ENCODE measurements at places on chromosomes 13 and 19.

- no peaks in the 10 kb centered on the region for H3K27me3 ChIP-seq
- no peaks in the 10 kb centered on the region for H3K4me1 ChIP-seq
- DNase-seq: no peak
- H3K4me3 ChIP-seq: no peak overlapping the region
- no peak overlapping the region for H3K27ac ChIP-seq
These were observed 2291.5 kb downstream of the PCDH9 start for GRCh38 chr13:64938660-64939059.

DNA sequence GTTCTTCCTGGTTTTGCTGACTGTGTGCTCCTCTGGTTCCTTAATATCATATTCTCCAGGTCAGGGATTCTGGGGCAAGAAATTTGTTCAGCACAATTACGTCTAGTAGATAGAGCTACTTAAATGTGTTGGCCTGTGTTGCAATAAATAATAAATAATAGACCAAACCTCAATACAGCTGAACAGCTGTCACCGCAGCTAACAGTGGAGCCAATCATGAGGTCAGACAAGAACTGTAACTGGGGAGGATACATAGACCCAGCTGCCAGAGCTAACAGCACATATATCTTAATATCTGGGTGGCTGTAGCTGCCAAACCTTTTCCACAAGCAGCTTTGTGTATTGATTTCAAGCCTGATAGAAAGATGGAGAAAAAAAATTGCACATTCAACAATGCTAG is 1596.3 kb upstream of the PCDH20 start:
- no peaks in the 10 kb centered on the region for H3K27me3 ChIP-seq
- no peak overlapping the region for H3K27ac ChIP-seq
- no peak overlapping the region for H3K4me3 ChIP-seq
- no peak for DNase-seq

DNA sequence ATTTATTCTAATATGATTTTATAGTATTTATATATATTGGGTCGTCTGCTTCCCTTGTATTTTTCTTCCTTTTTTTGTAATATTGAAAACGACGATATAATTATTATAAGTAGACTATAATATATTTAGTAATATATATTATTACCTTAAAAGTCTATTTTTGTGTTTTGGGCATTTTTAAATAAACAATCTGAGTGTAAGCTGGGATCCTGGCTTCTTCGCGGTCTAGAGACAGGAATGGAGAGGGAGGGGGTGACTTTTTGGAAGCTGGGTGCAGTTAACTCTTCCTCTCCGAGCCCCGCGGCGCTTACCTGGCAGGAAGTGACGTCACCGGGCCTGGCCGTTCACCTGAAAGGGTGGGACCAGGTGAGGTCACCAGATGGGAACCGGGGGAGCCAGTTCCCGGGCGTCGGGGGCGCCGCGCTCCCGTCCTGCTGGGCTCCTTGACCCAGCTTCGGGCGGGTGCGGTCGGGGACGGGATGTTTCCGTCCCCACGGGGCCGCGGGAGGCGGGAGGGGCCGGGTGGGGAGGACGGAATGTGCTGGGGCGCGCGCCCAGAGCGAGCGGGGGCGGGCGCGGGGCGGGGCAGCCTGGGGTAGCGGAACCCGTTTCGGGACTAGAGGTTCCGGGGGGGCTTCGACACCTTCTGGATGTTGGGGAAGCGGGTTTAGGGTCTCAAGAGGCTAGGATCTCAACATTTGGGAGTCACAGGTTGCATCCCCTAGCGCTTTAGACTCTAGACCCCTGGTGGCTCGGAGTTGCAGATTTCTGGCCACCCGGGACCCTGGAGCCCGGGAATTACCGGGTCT is 2.8 kb downstream of the ZFP36 start:
- H3K4me1 ChIP-seq: peaks cover 84% of the 10 kb centered on the region
- DNase-seq: peak; percentile 88
- peak overlapping the region; percentile 100 for H3K27ac ChIP-seq

DNA sequence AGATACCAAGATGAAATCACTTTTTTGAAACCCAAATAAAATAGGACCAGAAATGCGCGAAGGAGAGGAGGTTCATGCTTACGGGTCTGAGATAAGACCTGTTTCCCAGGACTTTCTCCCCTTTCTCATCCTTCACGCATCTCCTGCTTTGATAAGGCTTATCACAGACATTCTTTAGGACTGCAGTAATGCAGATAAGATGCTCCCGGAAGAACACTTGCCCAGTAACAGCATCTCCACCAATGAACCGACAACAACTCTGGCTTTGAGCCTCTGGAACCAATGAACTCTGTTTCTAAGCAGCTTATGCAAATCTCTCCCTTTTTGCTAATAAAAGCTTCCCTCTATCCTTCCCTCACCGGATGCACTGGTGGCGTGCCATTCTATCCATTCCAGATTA is 783.4 kb upstream of the ARGLU1 start:
- H3K27me3 ChIP-seq: no peaks in the 10 kb centered on the region
- no peaks in the 10 kb centered on the region for H3K36me3 ChIP-seq
- H3K27ac ChIP-seq: no peak overlapping the region
- H3K4me1 ChIP-seq: no peaks in the 10 kb centered on the region
- DNase-seq: no peak

DNA sequence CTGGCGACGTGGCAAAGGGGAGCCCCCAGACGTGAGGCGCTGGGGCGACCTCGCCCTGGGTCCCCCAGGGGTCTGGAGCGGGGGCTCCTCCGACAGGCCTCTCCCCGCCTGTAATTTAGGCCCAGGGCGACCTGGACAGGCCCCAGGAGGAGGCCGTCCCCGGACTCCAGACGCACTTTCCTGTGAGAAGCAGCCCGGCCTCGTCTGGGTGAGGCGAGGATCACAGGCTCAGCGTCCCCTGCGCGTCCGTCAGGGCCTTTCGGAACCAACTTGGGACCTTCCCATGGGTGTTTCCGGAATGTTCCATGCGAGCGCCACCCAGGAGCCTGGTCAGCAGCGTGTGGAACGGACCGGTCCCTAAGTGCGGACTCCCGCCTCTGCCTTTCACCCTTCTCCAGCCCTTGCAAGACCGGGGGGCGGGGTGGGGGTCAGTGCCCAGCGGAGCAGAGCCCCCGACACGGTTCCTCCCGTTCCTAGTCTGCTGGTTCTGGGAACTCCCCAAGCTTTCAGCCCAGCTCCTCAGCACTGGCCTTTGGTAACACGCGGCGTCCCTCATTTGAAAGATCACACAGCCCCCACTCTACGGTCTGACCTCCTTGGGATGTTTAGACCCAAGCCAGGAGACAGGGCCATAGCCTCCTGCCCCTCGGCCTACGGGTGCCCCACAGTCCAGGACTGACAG is 1.1 kb upstream of the GRTP1 start:
- DNase-seq: no peak
- peaks cover 28% of the 10 kb centered on the region for H3K27me3 ChIP-seq

DNA sequence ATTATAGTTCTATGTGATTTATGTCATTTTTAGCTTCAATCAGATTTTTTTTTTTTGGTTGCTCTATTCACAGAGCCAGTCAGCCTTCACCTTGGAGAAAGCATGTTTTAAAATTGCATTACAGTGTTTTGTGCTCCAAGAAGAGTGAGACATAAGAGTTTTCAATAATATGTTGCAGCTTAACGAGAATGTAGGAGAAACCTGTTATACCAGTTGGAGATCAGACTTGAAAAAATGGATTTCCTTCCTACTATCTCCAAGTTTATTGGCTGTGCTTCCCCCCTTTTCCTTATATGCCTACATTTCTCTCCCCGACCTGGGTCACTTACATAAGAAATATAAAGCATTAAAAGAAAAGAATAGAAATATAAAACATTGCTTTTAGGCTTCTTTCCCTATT is 123.9 kb upstream of the ARGLU1 start:
- H3K27me3 ChIP-seq: no peaks in the 10 kb centered on the region
- no peak overlapping the region for H3K4me3 ChIP-seq
- no peaks in the 10 kb centered on the region for H3K36me3 ChIP-seq
- no peak for DNase-seq
- no peak overlapping the region for H3K27ac ChIP-seq
- no peaks in the 10 kb centered on the region for H3K4me1 ChIP-seq

DNA sequence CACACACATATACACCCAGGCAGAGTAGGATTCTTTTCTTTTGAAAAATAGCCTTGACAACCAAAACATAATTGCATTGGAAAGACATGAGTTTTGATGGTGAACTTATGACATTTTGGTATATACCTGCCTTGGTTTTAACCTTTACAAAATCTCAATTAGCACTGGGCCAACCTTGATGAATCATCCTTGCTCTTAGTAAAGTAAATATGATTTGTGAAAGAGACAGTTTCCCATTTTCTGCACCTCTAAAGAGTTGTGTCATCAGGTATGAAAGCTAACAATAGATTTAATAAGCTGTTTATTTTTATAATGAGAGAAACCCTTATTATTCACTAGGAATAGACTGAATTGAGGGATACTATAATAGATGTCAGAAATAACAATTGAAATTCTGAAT is 15.7 kb upstream of the ENOX1 start:
- no peak for DNase-seq
- H3K4me1 ChIP-seq: no peaks in the 10 kb centered on the region
- H3K36me3 ChIP-seq: no peaks in the 10 kb centered on the region
- H3K4me3 ChIP-seq: no peak overlapping the region
- no peak overlapping the region for H3K27ac ChIP-seq

GRCh38 chr13:51005566-51005965 is 96.0 kb downstream of the RNASEH2B start:
- H3K27ac ChIP-seq: no peak overlapping the region
- DNase-seq: no peak
- no peak overlapping the region for H3K4me3 ChIP-seq
- no peaks in the 10 kb centered on the region for H3K36me3 ChIP-seq
- H3K4me1 ChIP-seq: no peaks in the 10 kb centered on the region

DNA sequence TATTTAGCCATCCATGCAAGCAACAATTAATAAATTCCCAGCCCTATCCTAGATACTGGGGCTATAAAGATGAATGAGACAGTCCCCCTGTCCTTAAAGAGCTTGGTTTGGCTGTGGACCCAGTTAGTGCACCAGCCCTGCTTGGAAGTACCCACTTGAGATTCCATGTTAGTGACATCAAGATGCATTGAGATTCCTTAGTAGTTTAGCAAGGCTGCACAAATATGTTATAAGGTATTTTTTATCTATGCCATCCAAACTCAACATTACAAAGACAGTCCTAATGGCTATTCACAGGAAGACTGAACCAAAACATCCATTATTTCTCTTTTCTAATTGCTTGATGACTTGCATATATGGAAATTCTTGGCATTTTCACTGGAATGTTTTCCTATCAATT is 48.8 kb upstream of the RAP2A start:
- peaks cover 3% of the 10 kb centered on the region for H3K36me3 ChIP-seq
- no peak overlapping the region for H3K4me3 ChIP-seq
- peaks cover 10% of the 10 kb centered on the region for H3K4me1 ChIP-seq
- no peaks in the 10 kb centered on the region for H3K27me3 ChIP-seq
- DNase-seq: no peak
- H3K27ac ChIP-seq: no peak overlapping the region

Measured in CD4-positive, alpha-beta T cell (primary cell).